Stomach (tissue), 19 donors: ENCODE measurements at places on chromosomes 12 and 14.

DNA sequence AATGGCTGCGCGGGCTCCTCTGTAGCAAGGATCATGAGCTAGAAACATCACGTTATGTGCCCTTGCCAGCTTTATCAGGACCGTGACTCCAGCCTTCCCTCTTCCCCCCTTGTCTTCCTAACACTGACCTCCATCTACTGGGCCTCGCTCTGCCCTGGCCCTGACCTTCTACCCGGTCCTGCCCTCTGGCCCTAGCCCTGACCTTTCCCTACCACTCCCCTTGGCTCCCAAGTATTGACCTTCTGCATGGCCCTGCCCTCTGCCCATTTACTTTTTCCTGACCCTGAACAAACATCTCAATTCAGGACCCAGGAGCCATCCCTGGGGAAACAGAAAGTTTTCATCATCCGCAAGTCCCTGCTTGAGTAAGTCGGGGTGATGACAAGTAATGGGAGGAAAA lies 2.0 kb downstream of the SOAT2 start:
- H3K4me1 ChIP-seq = peaks cover 4% of the 10 kb centered on the region
- no peaks in the 10 kb centered on the region for H3K27me3 ChIP-seq
- no peak overlapping the region for H3K4me3 ChIP-seq
- no peak overlapping the region for H3K27ac ChIP-seq
- peak; percentile 1 for DNase-seq
- peaks cover 9% of the 10 kb centered on the region for H3K36me3 ChIP-seq

DNA sequence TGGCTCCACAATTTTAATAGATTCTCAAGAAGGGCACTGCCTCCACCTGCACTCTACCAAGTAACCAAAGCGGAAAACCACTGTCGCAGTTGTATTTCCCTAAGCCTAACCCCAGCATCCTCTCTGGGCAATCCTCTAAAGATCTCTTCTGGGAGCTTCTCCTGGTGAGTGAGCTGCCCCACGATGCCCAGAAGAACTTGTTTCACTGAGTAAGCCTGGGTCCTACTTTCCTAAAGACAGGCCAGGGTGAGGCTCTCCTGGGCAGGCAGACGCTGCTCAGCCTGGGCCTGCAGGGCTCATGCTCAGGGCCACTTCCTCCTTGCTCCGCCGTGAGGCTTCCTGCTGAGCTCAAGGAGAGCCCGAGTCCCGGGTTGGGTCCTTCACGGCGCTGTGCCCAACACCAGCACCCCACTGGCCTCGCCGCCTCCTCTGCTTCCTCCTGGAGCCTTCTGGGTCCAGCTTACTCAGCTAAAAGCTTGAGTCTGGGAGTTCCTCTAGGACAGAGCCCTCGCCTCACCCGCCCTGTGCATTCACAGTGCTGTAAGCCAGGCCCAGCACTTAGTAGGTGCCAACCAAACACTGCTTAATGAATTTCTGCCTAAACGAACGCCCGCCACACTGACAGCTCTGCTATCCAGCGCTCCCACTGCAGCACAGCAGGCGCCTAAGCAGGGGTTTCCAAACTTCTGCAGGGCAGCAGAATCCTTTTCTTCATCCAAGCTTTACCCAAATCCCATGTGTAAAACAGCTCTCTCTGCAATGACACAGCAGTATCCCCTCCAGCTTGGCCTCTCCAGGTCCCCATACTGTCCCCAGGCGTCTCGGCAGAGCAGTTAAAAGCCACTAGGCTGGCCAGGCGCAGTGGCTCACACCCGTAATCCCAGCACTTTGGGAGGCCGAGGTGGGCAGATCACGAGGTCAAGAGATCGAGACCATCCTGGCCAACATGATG lies 5.7 kb downstream of the RAB35 start:
- H3K4me1 ChIP-seq = peaks cover 79% of the 10 kb centered on the region
- H3K36me3 ChIP-seq = peaks cover 2% of the 10 kb centered on the region
- DNase-seq = peak; percentile 63
- peak overlapping the region; percentile 34 for H3K27ac ChIP-seq

GRCh38 chr14:21233457-21234076 lies 35.7 kb downstream of the HNRNPC start:
- no peaks in the 10 kb centered on the region for H3K27me3 ChIP-seq
- no peak overlapping the region for H3K27ac ChIP-seq
- H3K4me1 ChIP-seq = peaks cover 43% of the 10 kb centered on the region
- no peak overlapping the region for H3K4me3 ChIP-seq
- DNase-seq = no peak

GRCh38 chr14:24270537-24271133 lies 762 bp downstream of the RABGGTA start:
- DNase-seq = no peak
- H3K36me3 ChIP-seq = peaks cover 43% of the 10 kb centered on the region
- no peaks in the 10 kb centered on the region for H3K27me3 ChIP-seq
- peak overlapping the region; percentile 99 for H3K4me3 ChIP-seq

DNA sequence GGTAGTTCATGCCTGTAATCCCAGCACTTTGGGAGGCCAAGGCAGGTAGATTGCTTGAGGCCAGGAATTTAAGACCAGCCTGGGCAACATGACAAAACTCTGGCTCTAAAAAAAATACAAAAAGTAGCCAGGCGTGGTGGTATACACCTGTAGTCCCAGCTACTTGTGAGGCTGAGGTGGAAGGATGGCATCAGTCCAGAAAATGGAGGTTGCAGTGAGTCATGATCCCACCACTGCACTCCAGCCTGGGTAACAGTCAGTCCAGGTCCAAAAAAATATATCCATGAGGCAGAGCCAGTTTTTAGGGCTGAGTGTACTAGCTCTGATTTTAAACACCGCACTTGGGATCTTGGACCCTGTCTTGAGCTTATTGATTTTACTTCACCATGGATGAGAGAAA lies 30.6 kb upstream of the FICD start:
- H3K27me3 ChIP-seq = peaks cover 24% of the 10 kb centered on the region
- no peak for DNase-seq
- H3K27ac ChIP-seq = no peak overlapping the region
- no peak overlapping the region for H3K4me3 ChIP-seq
- H3K36me3 ChIP-seq = no peaks in the 10 kb centered on the region

DNA sequence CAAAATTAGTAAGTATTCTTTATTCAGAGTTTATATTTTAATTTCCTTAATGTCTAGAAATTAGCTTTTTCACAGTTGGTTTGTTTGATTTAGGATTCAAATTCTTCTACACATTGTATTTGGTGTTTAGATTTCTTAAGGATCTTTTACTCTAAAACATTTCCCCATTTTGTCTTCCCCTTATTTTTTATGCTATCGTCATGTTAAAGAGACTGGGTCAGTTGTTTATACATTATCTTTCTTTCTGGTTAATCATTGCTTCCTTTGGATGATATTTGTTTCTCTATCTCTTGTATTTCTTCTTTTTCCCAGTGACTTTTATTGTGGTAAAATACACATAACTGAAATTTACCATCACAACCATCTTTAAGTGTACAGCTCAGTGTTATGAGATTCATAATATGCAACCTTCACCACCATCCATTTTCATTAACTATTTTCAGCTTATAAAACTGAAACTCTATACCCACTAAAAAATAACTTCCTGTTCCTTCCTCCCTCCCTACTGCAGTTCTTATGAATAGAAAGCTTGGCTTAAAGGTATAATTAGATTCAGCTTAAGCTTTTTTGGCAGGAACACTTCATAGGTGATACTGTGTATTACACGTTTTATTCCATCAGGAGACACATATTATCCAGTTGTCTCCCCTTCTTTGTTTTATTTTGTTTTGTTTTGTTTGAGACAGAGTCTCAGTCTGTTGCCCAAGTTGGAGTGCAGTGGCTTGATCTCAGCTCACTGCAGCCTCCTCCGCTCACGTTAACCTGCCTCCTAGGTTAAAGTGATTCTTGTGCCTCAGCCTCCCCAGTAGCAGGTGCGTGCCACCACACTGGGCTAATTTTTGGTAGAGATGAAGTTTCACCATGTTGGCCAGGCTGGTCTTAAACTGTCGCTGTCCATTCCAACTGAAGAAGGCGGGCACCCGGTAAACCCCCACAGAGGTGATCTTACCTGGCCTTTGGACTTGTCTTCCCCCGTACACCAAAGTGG lies 45.0 kb downstream of the NOPCHAP1 start:
- no peak overlapping the region for H3K27ac ChIP-seq
- H3K36me3 ChIP-seq = peaks cover 25% of the 10 kb centered on the region
- peaks cover 20% of the 10 kb centered on the region for H3K4me1 ChIP-seq
- no peaks in the 10 kb centered on the region for H3K27me3 ChIP-seq
- no peak for DNase-seq

- H3K27ac ChIP-seq = no peak overlapping the region
- H3K27me3 ChIP-seq = peaks cover 16% of the 10 kb centered on the region
- no peak overlapping the region for H3K4me3 ChIP-seq
- no peaks in the 10 kb centered on the region for H3K36me3 ChIP-seq
Measured at GRCh38 chr12:48629541-48629940, 52.5 kb downstream of the KANSL2 start.

GRCh38 chr14:58788655-58789503 lies 151.1 kb downstream of the DACT1 start:
- H3K4me1 ChIP-seq = no peaks in the 10 kb centered on the region
- H3K27me3 ChIP-seq = no peaks in the 10 kb centered on the region
- no peaks in the 10 kb centered on the region for H3K36me3 ChIP-seq

- H3K27ac ChIP-seq = no peak overlapping the region
- no peaks in the 10 kb centered on the region for H3K36me3 ChIP-seq
- no peaks in the 10 kb centered on the region for H3K27me3 ChIP-seq
- H3K4me1 ChIP-seq = no peaks in the 10 kb centered on the region
Measured at GRCh38 chr14:83379436-83379835, 1845.8 kb upstream of the SEL1L start.

DNA sequence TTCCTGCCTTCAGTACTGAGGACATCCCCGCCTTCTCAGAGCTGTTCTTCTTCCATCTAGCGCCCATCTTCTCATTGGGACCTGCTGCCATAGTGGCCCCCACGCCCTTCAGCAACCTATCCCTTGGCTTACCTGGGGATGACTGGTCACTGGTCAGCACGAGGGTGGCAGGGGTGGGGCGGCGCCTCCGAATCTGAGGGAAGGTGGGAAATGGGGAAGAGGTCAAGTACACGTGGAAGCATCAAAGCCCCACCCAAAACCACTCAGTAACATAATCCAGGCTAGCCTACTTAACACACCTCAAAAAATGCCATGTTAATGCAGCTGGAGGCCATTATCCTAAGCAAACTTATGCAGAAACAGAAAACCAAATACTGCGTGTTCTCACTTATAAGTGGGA lies 4.3 kb downstream of the PPP1R1A start:
- no peak overlapping the region for H3K4me3 ChIP-seq
- H3K36me3 ChIP-seq = peaks cover 7% of the 10 kb centered on the region
- no peak overlapping the region for H3K27ac ChIP-seq
- H3K27me3 ChIP-seq = peaks cover 30% of the 10 kb centered on the region
- no peak for DNase-seq

GRCh38 chr12:8829621-8830020 lies 7.2 kb downstream of the A2ML1 start:
- H3K36me3 ChIP-seq = no peaks in the 10 kb centered on the region
- no peaks in the 10 kb centered on the region for H3K27me3 ChIP-seq
- DNase-seq = no peak
- no peak overlapping the region for H3K27ac ChIP-seq
- no peak overlapping the region for H3K4me3 ChIP-seq
- H3K4me1 ChIP-seq = no peaks in the 10 kb centered on the region

DNA sequence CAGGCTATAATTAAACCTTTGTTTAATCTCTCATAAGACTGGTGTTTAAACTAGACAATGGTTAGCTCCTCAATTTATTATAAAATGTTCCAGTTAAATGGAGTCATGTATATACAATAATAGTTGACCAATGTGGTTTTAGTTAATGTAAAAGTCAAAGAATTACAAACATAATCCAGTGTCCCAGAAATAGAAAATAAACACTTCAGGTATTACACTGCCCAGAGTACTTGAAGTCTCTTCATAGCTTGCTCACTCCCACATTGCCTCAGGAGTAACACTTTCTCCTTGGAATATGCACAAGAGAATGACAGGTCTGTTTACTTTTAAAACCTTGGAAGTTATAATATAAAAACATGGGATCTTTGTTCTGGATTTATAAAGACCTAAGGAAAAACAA lies 60.5 kb downstream of the SLC38A1 start:
- peaks cover 22% of the 10 kb centered on the region for H3K36me3 ChIP-seq
- H3K4me1 ChIP-seq = peaks cover 80% of the 10 kb centered on the region
- DNase-seq = no peak
- no peak overlapping the region for H3K4me3 ChIP-seq
- no peak overlapping the region for H3K27ac ChIP-seq
- no peaks in the 10 kb centered on the region for H3K27me3 ChIP-seq

- H3K36me3 ChIP-seq = no peaks in the 10 kb centered on the region
- H3K4me1 ChIP-seq = no peaks in the 10 kb centered on the region
- no peak overlapping the region for H3K27ac ChIP-seq
- peaks cover 42% of the 10 kb centered on the region for H3K27me3 ChIP-seq
- no peak for DNase-seq
Measured at GRCh38 chr14:103943673-103944072, 1.3 kb upstream of the RD3L start.

DNA sequence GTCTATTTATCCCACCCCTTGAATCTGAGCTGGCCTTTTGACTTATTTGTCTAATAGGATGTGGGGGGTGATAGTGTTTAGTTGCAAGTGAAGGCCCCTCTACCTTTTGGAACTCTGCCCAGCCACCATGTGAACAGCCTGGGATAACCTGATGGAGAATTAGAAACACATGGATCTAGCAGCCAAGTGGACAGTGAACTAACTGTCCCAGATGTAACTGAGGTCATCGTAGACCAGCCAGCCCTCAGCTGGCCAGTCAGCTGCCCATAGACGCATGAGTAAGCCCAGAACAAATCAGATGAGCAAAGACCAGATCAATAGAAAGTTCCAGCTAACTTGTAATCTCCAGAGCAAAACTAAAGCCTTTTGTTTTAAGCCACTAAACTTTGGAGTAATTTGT lies 19.0 kb downstream of the KLRB1 start:
- no peak overlapping the region for H3K27ac ChIP-seq
- H3K27me3 ChIP-seq = no peaks in the 10 kb centered on the region
- H3K4me3 ChIP-seq = no peak overlapping the region
- H3K36me3 ChIP-seq = no peaks in the 10 kb centered on the region
- no peak for DNase-seq
- no peaks in the 10 kb centered on the region for H3K4me1 ChIP-seq

GRCh38 chr14:51035611-51036192 lies 59.2 kb downstream of the TRIM9 start:
- no peaks in the 10 kb centered on the region for H3K36me3 ChIP-seq
- no peak overlapping the region for H3K27ac ChIP-seq
- no peak for DNase-seq
- H3K4me3 ChIP-seq = no peak overlapping the region

DNA sequence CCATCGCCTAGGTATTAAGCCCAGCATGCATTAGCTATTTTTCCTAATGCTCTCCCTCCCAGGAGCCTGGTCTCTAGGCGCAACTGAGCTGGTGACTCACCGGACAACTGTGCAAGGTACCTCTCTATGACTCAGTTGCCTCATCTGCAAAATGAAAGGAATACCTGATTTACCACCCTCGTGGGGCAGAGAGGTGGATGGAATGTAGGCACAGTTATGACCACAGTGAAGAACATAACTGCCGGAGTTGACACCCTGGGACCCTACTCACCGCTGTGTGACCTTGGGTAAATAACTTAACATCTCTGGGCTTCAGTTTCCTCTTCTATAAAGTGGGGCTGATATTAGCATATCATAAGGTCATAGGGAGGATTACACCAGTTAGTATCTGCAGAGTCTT lies 22.6 kb downstream of the BCL11B start:
- peaks cover 3% of the 10 kb centered on the region for H3K4me1 ChIP-seq
- peaks cover 24% of the 10 kb centered on the region for H3K27me3 ChIP-seq
- no peaks in the 10 kb centered on the region for H3K36me3 ChIP-seq
